NCI-H187 (cell line): ENCODE measurements at places on chromosomes 2 and 18.

DNA sequence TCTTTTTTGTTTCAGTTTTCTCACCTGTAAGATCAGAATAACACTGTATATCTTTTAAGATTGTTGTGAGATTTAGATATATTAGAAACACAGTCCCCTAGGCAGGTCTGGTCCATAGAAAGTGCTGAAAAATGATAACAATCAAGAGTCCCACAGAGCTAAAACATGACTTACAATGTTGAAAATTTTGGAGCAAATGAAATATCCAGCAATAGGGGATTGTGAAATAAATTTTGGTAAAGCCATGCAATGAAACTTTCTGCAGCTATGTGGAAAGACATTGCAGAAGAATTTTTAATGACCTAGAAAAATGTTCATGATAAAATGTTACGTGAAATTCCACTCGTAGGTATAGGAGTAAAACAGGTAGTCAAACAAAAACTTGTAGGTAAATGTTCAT is 127.6 kb upstream of the SERPINE2 start:
- no peak for DNase-seq

GRCh38 chr2:192657362-192657761 is 462.6 kb upstream of the TMEFF2 start:
- no peak for DNase-seq

DNA sequence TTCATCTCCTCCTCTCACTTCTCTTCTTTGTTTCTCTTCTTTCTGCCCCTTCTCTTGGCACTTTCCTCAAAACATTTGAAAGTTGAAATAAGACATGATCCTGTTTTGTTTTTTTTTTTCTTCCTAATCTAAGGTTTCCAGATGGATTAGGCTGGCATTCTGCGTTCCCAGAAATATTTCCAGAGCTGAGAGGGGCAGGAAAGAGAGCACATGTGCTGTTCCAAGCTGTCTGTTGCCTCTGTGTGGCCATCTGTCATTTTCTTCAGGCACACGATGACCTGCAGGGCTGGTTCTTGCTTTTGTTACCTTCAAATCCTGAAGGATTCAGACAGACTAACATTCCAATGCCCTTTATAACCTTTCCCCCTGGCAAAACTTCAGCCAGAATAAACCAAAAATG is 142.9 kb downstream of the RNF144A start:
- no peak for DNase-seq

DNA sequence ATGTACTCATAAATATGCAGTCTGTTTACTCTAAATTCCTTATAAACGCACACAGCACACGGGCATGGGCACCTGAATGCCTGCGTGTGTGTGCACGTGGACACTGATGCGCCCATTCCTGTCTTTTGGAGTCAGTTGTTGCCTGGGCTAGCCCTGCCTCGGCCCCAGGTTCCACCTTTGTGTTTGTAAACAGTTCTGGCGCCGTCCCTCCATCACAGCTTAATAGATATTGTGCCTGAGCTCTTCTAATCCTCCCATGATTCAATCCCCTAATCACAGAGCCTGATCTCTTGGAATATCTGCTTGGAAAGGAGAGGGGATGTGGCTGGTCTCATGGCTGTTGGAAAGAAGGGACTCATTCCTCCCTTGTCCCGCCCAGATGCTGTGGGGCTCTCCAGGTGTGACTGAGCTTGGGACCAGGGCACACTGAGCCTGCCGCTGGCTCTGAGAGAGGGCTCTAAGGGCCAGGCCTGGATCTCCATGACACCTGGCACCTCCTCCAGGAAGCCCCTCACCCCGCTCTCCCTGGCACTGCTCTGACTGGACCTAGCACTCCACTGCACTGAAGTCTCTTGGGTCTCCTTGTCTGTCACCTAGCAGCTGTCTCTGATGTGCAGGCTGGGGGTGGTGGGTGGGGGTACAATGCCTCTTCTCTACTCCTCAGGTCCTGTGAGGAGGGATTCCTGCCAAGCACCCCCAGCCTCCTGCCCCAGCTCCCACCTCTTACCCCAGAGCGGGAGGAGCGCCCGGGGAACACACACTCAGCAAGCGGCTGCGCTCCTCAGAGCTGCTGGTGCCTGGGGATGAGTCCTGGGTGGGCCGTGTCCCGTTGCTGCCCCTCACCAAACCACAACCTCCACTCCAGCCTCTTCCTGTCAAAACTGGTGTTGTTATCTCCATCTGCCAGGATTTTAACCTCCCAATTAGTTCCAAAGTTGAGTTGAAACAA is 181.3 kb downstream of the INHBB start:
- DNase-seq, result no peak

DNA sequence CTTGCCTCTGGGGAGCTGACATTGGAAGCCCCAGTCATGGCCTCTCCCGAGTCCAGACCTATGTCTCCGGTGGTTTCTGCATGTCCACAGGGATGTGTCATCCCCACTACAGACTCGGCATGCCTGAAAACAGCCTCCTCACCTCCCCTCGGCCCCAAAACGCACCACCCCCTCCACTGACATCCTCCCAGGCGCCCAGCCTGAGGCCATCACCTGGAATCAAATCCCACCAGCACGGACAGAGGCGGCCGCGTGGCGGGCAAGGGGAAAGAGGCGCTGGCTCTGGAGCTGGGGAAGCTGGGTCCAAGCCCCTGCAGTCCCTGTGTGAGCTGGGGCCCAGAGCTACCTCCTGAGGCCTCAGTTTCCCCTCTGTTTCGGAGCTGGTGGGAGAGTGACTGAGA is 69.9 kb upstream of the SMAD7 start:
- no peak for DNase-seq

DNA sequence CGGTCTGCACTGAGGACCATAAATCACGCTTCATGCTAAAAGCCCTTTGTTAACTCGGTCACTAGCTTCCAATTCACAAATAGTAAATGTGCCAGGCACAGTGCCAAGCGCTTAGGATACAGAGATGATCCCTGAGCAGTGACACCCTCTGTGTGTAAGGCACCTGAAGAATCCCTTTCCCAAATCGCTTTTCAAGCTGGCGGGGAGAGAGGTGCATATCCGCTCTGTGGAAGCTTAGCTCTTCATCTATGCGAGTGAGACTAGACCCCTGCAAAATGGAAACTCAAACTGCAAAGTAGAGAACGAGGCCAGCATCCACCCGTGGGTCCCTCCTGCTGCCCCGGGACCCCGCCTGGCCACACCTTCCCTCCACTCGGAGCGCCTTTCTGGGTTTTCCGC is 2.4 kb downstream of the PIEZO2 start:
- no peak for DNase-seq

GRCh38 chr2:109339519-109339966 is 210.5 kb downstream of the SH3RF3 start:
- DNase-seq, result no peak

- no peak for DNase-seq
Measured at GRCh38 chr2:33433279-33434235, 42.9 kb upstream of the RASGRP3 start.
